ENCODE measurements at places on chromosomes 2 and 18.
A peak's percentile ranks its signal among the peaks of the same experiment; 100 is the strongest.

- no peak for DNase-seq
Observed at GRCh38 chr2:88657131-88657530, 29.9 kb upstream of the EIF2AK3 start.

GRCh38 chr2:225296951-225297350 lies 102.6 kb upstream of the NYAP2 start:
- no peak for DNase-seq

DNA sequence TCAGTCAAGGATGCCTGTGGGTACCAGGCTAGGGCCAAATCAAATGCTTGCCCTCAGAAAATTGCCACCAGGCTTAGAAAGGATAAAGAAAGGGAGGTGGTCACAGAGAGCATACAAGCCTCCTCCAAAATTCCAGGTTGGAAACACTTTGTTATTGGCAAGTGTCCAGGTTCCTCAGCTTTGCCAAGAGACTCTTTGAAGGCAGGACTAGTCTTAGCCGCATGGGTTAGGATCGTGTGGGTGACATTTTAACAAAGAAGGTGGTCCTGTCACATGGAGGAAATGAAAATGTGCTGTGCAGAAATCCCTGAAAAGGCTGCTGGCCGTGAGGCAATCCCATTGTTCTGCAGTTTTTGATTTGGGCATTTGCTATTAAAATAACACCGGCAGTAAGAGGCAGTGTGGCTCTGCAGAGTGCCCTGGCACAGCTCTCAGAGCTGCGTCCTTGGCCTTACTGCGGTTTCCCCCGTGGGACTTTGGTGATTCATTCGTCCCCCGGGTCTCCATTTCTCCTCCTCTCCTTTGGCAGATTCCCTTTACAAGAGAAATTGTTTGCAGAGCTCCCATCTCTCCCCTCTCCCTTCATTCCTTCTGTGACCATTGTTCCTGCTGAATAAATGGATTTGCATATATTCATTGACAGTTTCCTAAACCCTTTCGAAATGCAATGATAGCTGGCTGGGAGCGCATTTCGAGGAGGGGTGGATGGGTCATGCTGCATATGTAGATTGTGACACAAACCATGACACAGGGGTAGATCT lies 187.3 kb downstream of the VAPA start:
- DNase-seq: peak; percentile 36

GRCh38 chr2:111201214-111201613 lies 80.5 kb downstream of the BCL2L11 start:
- no peak for DNase-seq

DNA sequence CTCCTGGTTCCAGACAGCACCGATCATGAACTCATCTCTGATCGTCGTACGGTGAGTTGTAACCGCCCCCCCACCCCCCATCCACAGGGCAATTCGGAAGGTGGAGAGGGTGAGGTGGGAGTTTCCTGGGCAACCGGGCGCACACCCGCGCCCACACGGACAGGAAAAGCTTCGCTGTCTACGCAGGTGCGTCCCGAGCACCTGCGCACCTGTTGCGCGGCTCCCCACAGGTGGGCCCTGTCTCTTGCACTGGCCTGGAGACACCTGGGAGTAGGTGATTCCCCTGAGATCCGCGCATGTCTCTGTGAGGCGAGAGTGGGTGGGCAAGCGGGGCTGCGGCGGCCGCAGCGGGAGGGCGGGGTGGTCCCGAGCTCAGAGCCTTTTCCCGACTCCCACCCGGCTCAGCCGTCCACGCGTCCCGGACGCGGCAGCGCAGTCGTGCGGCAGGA lies 459 bp upstream of the ATP6V1C2 start:
- DNase-seq: peak; percentile 44

GRCh38 chr2:7011356-7012083 lies 94.3 kb downstream of the RNF144A start:
- DNase-seq: no peak

DNA sequence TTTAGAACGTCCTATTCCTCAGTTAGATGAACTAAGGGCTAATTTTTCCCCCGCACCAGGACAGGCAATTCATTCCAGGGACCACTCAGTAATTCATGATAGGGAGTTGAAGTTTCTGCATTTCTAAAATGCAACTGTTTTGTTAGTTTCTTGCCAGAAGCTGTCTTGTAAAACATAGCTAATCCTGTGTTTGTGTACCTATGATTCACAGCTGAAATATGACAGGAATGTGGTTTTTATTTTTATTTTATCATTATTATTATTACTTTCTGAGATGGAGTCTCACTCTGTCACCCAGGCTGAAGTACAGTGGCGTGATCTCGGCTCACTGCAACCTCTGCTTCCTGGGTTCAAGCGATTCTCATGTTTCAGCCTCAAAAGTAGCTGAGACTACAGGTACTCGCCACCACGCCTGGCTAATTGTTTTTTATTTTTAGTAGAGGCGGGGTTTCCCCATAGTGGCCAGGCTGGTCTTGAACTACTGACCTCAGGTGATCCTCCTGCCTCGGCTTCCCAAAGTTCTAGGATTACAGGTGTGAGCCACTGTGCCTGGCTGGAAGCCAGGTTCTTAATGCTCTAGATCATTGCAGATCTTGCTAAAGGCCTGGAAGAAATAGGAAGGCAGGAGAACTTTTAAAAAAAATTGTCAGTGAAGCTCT lies 154.8 kb upstream of the FHL2 start:
- no peak for DNase-seq

DNA sequence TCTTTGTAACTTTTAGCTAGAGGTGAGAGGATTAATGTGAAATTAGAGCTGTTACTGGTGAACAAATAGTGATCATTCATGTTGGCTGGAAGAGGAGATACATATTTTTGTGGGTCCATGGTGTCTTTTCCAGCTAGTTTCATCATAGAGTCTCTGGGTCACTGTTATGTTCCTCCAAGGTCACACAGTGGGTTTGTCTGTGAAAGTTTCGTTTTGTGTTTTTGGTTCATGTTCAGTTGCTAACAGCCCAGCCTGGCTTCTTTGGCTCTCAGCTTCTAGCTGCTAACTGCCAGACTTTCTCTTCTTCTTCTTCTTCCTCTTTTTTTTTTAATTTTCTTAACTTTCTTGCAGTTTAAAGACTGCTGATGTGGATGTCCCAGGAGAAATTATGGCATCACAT lies 480.0 kb upstream of the SYT4 start:
- no peak for DNase-seq

GRCh38 chr2:27875089-27875881 lies 14.9 kb downstream of the RBKS start:
- DNase-seq: no peak

DNA sequence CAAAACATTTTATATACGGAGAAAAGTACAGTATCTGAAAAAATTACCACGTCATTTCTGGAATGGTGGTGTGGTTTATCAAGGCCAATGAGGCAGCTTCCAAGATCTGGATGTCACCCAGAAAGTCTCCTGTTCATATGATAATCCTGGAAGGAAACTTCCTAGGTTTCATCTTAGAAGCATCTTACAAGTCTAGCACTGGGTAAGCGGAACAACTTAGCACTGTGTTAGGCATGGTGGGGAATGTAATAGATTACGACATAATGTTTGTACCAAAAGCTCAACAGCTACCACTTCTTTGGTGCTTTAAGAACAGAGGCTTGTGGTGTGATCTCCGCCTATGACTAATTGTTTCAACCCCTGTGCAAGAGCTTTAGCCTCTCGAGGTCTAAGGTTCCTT lies 63.1 kb upstream of the LYPD1 start:
- DNase-seq: no peak

DNA sequence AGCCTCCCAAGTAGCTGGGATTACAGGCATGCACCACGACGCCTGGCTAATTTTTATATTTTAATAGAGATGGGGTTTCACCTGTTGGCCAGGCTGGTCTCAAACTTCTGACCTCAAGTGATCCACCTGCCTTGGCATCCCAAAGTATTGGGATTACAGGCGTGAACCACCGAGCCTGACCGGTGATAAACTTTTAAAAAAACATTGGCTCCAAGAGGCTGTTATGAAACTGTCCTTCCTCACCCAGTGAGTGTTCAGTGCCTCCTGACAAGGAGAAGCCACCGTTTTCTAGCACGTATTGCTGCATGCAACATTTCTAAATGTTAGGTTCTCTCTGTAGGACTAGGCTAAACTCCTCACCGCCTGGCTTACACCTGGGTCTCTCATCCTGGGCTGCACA lies 63.3 kb downstream of the EDAR start:
- DNase-seq: no peak

DNA sequence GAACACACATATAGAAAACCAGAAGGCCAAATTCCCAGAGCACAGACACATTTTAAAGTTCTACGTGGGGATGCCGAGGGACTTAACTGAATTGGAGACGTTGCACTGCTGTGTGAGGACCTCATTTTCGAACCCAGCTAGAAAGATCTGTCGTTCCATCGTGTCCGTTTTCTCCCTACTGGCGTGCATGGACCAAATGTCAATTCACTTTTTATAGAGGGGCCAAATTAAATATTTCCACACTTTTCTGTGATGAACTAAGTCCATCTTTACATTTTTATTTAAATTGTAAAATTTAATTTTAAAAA lies 692 bp upstream of the TSHZ1 start:
- no peak for DNase-seq

GRCh38 chr2:106193690-106193976 lies 468 bp downstream of the UXS1 start:
- DNase-seq: no peak

DNA sequence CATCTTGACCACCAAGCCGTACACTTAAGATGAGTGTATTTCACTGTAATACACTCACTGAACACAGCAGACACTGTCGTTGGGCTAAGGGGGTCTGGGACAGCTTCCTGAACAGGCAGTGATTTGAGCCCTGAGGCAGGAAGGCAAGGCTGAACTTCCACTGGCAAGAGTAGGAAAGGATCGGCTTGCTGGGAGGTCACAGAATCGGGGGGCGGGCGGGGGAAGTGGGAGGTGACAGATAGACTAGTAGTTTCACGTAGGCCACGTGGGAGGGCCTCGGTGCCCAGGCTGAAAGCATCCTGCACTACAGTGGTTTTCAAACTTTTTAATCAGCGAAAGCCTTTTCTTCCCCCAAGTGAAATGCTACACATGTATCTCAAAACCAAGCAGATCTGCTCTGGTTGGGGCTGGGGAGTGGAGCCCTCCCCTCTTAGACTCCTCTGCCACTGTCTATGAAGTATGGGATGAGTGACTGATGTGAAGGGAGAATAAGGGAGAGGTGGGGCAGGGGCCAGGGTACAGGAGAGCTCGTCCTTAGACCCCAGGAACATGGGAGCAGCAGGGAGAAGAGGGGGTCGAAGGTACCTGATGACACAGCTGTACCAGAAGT lies 8.6 kb downstream of the PARD6G start:
- DNase-seq: no peak

DNA sequence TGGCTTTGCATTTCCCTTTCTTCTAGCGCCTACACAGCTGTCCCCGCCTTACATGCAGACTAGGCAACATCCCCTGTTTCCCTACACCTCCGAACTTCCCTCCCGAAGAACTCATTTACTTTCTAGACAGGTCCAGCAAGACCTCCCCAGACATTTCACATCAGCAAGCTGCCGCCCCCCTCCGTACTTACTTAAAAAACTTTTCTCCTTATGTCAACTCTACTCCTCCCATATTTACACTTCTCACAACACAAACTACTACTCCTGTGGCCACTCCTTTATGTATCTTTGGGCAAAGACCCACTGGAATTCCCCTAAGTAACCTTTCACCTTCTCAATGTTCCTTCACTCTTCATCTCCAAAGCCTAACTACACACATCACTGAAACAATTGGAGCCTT lies 20.4 kb upstream of the ZNF397 start:
- no peak for DNase-seq

GRCh38 chr2:196431957-196432356 lies 207.6 kb upstream of the CCDC150 start:
- peak; percentile 11 for DNase-seq

GRCh38 chr2:69742322-69742952 lies 503 bp downstream of the ANXA4 start:
- no peak for DNase-seq

- no peak for DNase-seq
Observed at GRCh38 chr2:129469871-129470270, 509.6 kb upstream of the RAB6C start.

DNA sequence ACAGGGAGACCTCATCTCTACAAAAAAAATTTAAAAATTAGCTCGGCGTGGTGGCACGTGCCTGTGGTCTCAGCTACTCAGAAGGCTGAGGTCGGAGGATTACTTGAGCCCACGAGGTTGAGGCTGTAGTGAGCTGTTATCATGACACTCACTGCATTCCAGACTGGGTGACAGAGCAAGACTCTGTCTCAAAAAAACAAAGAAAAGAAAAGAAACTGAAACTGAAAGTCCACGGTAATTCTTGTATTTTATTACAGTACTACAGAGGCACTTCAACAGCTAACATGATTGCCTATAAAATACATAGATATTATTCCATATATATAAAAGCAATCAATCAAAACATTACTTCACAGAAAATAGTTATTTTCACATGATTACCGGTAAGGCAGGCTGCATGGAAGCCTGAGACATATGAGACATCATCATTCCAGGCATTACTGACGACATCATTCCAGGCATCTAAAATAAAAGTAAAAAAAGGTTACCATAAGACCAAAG lies 23.1 kb downstream of the PRPF40A start:
- no peak for DNase-seq

- DNase-seq: no peak
Observed at GRCh38 chr18:73124175-73124574, 256.4 kb upstream of the NETO1 start.

- no peak for DNase-seq
Observed at GRCh38 chr2:29777161-29777560, 144.2 kb downstream of the ALK start.

DNA sequence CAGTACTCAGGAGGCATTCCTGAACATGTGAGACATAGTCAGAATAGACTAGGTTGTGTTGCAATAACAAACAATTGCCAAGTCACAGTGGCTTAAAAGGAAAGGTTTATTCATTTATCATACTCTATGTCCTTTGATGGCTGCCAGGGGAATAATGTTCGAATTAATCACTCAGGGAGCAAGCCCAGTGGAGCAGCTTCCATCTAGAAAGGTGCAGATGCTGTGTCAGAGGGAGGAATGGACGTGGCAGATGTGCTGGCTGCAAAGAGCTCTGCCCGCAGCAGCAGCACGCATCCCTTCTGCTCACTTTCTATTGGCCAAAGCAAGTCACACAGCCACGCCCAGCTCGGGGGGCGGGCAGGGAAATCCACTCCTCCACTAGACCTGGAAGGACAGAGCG lies 105.9 kb upstream of the AQP4 start:
- DNase-seq: no peak

- DNase-seq: no peak
Observed at GRCh38 chr2:39359453-39360038, 77.5 kb downstream of the MAP4K3 start.

DNA sequence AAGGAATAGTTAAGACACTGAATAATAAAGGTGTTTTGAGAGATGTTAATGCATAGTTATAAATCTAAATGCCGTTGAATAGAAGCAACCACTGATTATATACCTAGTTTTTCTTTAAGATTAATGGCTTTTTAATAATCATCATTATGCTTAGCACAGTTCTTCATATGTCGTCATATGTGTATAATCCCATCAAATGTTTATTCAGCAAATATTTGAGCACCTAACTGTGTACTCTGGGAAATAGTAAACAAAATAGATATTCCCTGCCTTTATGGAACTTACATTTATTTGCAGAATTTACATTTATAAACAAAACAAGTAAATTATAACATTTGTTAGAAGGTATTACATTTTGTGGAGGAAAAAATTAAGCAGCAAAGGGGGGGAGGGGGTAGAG lies 9.8 kb downstream of the NUP35 start:
- no peak for DNase-seq

Data from NCI-H1105 treated with DMSO at 0.1 percent for 48 hours (cell line).